IPS DF 19.7 (cell line): ENCODE measurements at places on chromosomes 3 and 15.
A peak's percentile ranks its signal among the peaks of the same experiment; 100 is the strongest.

- DNase-seq, result no peak
Measured at GRCh38 chr3:192915722-192916121, 1.9 kb downstream of the MB21D2 start.

DNA sequence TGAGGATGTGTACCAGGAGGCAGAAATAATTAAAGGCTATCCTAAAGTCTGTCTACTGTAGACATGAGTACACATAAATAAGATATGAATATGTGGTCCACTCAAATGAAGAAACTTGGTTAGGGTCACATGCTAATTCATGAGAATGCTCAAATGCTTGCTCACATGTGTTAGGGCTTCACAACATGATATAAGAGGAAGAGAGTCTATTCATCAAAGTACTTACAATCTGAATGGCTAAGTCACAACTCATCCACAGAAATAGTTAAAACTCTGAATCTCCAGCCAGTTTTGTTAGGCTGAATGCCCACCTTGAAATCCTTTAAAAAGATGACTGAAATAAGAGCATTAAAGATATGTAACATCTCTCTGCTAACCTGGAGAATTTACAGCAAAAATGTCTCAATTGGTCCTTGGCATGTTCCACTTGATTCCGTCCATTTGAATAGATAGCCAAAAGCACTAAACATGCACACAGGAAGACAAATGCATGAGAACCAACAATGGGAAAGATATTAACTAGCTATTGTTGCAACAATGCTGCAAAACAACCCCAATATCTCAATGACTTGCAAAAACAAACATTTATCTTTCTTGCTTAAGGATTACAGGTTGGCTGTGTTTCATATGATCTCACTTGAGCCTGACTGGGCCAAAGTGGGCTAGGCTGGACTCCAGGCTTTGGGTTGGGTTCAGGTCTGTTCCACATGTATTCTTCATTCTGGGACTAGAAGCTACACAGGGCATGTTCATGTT lies 10.6 kb upstream of the TBC1D5 start:
- DNase-seq, result no peak

GRCh38 chr3:4323246-4324027 lies 20.3 kb downstream of the SETMAR start:
- DNase-seq, result no peak

DNA sequence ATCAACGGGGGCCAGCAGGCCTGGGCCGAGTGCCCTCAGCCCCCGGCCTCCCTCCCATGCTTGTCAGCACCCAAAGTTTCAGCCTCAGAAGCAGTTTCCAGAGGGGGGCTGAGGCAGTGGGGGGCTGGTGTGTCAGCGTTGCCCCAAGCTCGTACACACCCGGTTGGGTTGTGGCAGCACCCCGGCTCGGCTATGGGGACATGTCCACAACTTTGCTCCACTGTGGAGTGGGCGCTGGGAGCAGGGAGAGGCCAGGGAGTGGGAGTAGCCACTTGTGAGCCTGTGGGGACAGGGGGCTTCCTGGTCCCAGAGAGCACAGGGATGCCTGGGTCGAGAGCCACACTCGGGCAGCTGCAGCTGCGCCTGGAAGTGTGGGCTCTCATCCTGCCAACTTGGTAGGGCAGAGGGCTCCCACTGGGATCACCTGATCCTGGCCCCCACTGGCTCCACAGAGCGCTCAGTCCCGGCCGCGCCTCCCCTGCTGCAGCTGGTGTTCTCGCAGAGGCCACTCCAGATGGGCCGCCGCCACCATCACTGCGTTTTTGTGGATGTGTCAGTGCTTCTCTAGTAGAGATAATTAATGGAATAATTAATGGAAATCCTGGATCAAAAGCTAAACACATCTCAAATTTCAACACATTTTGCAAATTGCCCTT lies 75.1 kb downstream of the NR1D2 start:
- no peak for DNase-seq

- DNase-seq, result no peak
Measured at GRCh38 chr3:52281981-52282801, 3.7 kb upstream of the WDR82 start.

GRCh38 chr3:181425074-181425473 lies 286.7 kb upstream of the SOX2 start:
- DNase-seq, result no peak

DNA sequence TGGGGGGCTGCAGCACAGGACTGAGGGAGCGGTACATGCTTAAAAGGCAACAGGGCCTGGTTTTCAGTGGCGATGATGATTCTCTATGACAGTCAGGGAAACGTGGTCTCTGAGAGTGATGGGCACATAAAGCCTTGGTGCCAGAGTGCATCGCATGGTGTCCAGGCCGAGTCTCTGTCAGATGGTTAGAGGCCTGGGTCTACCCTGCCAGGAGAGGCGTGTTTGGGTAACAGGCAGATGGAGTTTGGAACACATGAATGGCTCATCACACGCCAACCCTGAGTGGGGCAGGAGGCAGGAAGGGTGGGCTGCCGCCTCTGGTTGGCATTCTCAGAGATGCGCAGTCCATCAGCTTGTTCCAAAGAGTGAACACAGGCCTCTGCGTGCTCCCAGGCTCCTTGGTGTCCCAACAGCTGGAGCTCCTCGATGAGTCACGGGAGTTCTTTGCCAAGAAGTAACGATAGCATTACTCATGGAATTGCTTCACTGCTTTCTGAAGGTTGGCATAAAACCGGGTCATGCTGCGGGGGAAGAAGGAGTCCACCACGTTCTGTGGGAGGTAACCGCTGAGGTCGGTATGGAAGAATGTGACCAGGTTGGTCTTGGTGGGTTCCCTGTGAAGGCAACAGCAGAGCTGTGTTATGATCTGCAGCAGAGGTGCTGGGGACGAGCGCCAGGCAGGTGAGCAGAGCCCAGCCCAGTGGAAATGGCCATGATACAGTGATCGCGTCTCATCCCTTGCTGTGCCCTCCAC lies 11.0 kb downstream of the STARD5 start:
- DNase-seq, result no peak

DNA sequence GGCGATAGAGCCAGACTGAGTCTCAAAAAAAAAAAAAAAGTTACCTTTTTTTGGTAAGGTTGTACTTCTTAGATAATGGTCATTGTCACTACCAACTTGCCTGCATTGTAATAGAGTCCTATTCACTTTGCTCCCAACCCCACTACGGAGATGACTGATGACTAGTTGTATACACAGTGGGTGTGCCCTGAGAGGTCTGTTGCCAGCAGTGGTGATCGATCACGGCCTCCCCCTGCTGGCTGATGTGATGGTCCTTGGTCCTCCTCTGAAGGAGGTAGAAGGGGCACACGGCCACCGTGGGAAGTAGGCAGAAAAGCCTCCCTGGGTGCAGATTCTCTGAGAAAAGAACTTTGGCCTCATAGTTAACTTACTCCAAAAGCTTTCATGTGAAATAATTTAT lies 10.7 kb downstream of the GCNT3 start:
- DNase-seq, result peak; percentile 9

- no peak for DNase-seq
Measured at GRCh38 chr3:133168025-133168401, 129.8 kb downstream of the TMEM108 start.

DNA sequence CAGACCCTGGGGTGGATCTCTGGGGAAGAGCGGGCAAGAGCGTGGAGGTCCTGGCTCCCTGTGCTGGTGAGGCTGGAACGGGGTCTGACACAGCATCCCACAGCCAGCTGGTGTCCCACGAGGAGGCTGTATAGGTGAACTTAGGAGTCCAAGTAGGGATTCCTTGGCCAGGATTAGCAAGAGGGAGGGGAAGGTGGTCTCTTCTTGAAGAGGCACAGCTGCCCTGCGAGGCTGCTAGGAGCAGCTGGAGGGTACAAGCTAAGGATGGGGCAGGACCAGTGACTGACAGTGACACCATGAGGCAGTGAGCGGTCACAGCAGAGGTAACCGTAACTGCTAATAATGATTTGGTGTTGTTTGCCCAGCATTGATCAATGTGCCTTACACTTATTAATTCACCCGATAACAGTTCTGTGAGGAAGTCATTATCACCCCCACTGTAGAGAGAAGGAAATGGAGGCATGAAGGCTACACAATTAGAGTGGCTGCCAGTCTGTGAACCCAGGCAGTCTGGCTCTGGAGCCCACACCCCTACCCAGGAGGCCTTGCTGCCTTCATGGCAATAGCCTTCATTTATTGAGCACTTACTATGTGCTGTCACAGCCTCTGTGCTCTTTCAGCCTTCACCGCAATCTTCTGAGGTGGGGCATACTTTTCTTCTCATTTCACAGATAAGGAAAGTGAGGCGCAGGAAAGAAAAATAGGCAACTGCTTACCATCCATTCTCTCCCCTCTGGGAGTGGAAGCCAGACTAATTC lies 59.4 kb downstream of the TMEM44 start:
- no peak for DNase-seq

GRCh38 chr15:63218100-63218808 lies 28.8 kb downstream of the RAB8B start:
- DNase-seq, result no peak

DNA sequence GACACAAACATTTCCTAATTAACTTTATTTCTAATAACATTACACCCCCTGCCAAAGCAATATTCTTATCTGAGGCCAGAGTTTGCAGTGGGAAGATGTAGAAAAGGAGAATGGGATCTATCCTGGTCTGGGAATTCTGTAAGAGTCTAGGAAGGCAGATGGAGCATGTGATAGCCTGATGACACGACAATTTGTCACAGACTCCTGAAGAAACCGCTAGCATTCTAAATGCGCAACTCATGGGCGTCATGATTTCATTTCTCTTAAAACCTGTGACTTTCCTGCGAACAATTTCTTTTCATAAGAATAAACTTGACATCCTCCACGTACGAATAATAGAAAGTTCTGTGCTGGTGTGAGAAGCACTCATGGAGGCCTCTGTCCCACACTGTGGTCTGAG lies 72.9 kb upstream of the ATP10A start:
- no peak for DNase-seq

DNA sequence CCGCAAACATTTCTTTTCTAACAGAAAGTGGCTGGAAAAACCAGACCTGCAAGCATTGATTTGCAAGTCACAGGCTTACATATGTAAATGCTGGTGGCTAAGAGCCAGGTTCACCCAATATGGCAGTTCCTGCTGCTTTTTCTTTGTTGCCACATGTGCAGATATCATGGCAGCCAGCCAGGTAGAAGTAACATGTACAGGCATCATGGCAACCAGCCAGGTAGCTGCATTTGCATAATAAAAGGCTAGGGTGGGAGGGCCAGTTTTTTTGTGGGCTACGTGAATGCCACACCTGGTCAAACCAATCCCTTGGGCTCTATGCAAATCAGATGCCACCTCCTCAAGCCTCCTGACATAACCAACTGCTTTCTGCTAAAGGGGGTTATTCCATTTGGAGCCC lies 2.8 kb upstream of the SMCO1 start:
- DNase-seq, result no peak

DNA sequence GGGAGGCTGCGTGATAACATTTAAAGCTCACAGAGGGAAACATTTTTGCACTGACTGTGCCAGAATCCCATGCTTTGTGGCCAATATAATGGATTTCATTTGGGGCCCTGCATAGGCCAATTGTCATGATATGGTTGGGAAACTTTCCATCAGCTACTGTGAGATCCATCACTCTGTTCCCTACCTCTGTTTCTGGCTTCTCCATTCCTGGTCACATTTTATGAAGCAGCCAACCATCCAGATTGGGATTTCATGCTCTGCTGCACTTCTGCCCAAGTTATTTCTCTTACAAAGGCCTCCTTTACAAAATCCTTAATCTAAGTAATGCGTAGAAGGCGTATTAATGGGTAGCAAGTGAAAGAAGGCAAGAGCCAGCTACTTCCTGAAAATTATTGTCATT lies 221.1 kb downstream of the LRTM1 start:
- DNase-seq, result no peak

- no peak for DNase-seq
Measured at GRCh38 chr3:170848292-170848917, 21.6 kb downstream of the RPL22L1 start.

GRCh38 chr3:48856469-48856868 lies 8.8 kb upstream of the PRKAR2A start:
- DNase-seq, result no peak

DNA sequence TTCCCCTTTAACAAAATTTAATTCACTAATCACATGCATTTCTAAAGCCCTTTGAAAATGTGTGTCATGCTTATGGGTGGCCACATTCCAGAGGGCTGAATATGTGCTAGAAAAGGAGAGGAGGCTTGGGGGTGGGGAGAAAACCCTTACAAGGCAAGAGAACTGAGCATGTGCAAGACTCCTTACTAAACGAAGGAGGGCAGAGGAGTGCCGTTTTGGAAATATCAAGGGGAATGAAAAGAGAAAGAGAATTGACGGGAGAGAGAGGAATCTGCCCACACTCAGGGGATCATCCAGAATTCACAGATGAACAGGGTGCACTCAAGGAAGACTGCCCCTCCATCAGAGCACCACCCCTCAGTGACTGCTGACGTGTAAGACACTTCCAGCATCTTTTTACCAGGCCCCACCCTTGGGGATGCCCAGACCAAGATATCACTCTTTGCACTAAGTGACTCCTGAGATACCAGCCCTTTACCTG lies 37.9 kb upstream of the TSC22D2 start:
- DNase-seq, result peak; percentile 87
